Right cardiac atrium (tissue), 5 donors: ENCODE measurements at places on chromosomes 16 and 17. TPM values are rescaled to one million over a fixed set of nuclear protein-coding genes. Genes with fewer than 3 reads are reported as not detected.
A peak's percentile ranks its signal among the peaks of the same experiment; 100 is the strongest.

The CRYBA1 gene
- total RNA-seq: not detected

The UMOD gene
- not detected for total RNA-seq

The ITGA2B gene
- 9.7 TPM for total RNA-seq

The PRR11 gene
- 1.7 TPM for total RNA-seq

The MLX gene
- total RNA-seq: 63.8 TPM

The MIS12 gene
- total RNA-seq: 10.5 TPM

The IQCK gene
- 8.3 TPM for total RNA-seq

The EVPL gene
- total RNA-seq: 0.09 TPM

- no peak for DNase-seq
Observed at GRCh38 chr16:81618187-81618586, 160.9 kb upstream of the PLCG2 start.

- DNase-seq: no peak
Observed at GRCh38 chr16:75176926-75177325, 28.6 kb downstream of the ZFP1 start.

- no peak for DNase-seq
Observed at GRCh38 chr16:2614761-2615191, 67.5 kb upstream of the KCTD5 start.

- DNase-seq: no peak
Observed at GRCh38 chr17:60381958-60382357, 10.0 kb downstream of the USP32 start.

GRCh38 chr17:60604686-60605334 is 4.8 kb downstream of the PPM1D start:
- DNase-seq: peak; percentile 22

GRCh38 chr17:16178836-16179235 is 36.5 kb downstream of the NCOR1 start:
- no peak for DNase-seq

DNA sequence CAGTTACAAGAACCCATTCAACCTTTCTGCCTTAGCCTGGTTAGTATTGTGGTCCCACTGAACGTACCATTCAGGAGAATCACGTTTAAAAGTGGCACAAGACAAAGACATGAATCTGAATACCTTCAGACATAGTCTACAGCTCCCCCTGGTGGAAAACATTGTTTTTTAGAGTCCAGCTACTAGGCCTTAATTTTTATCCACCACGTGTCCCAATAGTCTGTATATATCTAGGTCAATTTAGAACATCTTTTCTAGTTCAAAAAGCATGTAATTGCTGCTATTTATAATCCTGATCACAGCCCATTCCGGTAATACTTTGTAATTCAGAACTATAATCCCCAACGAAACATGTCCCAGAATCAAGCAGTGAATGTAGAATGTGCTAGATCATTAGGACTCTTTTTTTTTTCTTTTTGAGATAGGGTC is 13.7 kb upstream of the GUCY2D start:
- DNase-seq: no peak

- peak; percentile 88 for DNase-seq
Observed at GRCh38 chr17:19398301-19399181, 11.6 kb upstream of the MFAP4 start.

- no peak for DNase-seq
Observed at GRCh38 chr17:66952031-66952524, 12.4 kb upstream of the CACNG4 start.

DNA sequence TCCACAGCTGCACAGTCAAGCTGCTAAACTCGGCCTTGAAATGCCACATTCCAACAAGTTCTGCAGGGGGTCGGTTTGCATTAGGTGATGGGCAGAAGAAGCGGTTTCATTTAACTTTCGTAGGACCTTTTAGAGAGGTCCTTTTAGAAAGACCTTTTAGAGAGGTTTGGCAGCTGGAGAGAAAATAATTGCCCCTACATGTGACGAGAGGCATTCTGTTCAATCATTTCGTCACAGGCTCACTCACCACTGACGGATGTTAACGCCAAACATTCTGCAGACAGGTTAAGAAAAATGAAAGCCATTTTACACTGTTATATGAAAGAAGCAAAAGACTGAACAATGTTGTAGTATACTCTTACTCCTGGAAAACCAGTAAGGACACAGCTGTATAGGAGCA is 76.5 kb upstream of the ZNF423 start:
- no peak for DNase-seq

DNA sequence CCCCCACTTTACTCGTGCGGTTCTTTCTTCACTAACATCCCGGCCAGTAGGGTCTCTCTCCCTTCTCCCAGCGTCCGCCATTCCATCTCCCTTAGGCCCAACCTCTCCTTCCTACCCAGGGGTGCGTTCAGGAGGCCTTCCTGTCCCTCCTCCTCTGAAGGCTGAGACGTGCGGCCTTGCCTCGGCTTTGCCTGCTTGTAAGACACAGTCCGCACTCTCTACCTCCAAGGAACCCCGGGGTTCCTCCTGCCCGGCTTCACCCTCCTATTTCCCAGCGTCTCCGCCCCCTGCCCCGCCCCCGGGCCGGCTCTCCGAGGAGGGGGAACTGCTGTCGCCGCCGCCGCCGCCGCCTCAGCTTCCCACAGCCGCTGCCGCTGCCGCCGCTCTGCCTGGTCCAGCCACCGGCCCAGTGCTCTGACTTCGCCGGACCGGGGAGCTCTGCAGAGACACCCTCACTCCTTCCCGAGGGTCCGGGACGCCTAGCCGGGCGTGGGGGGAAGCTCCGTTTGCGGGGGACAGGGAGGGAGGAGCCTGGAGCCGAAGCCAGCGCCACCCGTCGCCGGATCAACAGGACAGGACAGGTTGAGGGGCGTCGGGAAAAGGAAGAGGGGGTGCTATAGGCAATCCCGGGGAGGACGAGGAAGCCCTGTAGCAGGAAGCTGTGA is 1.2 kb upstream of the FGF11 start:
- peak; percentile 93 for DNase-seq

DNA sequence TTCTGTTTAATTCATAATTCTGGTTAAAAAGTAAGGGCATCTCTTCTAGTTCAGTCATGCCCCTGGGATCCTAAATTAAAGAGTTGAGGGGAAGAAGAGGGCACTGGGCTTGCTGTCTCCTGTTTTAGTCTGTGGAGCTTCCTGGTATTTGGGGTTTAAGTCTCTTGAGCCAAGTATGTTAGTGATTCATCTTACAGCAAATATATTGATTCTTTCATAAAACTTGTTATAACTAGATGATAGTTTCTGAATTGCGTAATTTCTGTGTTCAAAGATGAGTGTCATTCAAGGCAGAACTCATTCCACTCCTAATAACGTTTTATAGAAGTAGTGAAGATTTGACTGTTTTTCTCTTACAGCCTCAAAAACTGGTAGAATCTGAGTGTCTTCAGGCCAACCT is 1.7 kb downstream of the TXNDC17 start:
- DNase-seq: no peak

- no peak for DNase-seq
Observed at GRCh38 chr16:79089735-79090284, 510.7 kb downstream of the MAF start.

- peak; percentile 92 for DNase-seq
Observed at GRCh38 chr17:7851438-7852261, 3.2 kb upstream of the TMEM88 start.

DNA sequence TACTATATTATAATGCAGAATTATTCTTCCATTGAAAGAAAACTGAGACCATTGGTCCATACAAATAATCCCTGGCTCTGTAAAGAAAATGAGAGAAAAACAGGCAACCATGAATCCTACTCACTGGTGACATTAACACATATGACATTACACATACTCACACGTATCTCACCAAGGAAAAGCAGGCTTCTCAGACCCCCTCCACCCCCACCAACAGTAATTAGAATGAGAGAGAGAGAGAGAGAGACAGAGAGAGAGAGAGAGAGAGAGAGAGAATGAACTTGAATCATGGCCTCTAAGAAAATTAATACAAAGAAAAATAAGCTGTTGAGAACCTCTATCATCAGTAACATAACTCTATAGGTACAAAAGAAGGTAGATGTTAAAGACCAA is 132.0 kb downstream of the SNX11 start:
- DNase-seq: no peak

DNA sequence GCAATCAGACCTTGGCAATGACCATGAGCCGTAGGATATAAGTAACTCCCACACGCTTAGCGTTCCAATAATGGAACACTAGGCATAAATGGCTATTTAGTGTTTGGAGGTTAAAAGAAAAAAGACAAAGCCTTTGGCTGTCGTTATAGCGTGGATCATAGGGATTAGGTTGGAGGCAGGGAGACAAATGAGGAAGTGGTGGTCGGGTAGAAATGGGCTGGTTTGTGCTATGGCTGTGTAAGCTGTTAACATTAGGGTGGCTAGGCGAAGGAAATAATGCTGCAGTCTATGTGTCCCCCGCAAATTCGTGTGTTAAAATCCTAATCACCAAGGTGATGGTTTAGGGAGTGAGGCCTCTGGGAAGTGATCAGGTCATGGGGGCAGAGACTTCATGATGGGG is 120.4 kb upstream of the IRX6 start:
- no peak for DNase-seq

GRCh38 chr16:84397090-84397489 is 28.8 kb downstream of the ATP2C2 start:
- no peak for DNase-seq

DNA sequence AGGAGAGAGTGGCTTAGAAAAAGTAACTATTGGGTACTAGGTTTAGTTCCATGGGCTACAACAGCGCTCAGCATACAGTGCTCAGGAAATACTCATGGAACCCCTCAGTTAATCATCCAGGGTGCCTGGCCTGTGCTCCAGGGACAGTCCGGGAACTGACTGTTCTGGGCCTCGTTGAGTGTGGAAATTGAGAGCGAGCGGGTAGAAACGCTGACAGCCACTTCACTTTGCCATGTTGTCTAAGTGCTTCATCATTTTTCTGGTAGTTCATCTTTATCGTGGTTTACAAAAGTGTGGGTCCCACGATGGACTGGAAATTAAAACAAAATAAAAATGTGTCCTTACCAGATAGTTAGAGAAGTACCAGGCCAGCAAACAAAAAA is 31.6 kb upstream of the DNAH17 start:
- DNase-seq: no peak

GRCh38 chr16:75271441-75272096 is 20.1 kb upstream of the BCAR1 start:
- DNase-seq: no peak

GRCh38 chr17:28891201-28891600 is 6.3 kb downstream of the FLOT2 start:
- no peak for DNase-seq

DNA sequence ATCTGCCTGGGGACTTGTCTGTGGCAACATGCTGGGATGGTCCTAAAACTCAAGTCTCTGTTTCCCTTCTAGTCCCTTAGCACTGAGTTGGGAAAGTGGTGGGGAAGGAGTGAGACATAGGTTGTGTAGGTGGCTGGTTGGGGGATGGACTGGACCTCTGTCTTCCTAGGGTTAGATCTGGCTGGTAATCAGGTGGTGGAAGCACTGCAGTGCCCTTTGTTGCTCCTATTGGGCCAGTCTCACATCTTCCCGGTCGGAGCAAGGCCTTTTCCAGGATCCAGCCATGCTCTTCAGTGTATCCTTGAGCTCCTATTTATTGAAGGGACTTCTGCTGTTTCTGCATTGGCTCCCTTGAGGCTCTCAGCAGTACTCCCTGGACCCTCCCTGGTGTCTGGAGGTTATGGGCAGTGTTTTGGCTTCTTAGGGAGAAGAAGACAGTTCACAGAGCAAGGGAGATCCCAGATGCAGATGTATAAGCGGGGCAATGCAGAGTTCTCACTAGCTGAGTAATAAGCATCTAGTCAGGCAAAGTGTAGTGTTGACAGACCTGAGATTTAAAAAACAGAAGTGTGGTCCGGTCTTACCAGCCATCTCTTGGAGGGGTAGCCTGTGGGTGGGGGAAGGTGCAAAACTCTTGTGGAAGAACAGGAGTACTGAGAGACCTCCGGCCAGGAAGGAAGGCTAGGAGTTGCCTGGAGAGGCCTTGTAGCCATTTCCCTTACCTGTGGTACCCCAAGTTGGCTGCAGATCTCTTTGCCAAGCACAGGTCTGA is 1.3 kb upstream of the NUTF2 start:
- DNase-seq: no peak

DNA sequence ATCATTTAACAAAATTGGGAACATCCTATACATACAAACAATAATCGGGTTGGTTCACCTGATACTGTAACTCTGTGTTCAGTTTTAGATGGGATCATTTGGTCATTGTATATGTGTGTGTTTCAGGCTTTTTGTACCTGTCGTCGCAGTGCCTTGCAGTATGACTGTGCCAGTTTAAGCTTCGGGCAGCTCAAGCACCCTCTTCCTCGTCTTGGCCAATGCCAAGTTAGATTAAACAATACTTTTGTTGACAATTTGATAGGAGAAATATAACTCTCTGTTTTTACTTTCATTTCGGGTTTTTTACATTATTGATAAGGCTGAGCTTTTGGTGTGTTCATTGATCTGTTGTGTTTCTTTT is 37.0 kb upstream of the ARHGAP17 start:
- DNase-seq: no peak

DNA sequence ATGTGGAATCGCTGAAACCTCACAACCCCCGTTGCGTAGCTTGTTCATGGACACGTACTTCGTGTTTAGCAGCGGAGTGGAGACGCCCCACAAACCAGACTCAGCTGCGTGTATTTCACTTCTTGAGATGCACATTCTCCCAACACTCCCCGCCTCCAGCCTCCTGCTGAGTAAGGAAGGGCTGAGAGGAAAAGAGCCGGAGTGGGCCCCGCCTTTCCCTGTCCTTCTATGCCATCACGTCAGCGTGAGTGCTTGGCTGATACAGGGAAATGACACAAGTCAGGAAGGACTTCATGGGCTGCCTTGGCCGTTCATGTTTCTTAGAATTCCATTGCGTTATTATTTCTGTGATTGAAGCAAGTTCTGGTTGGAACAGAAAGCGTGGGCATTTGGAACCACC is 68.6 kb upstream of the CBX4 start:
- peak; percentile 32 for DNase-seq

GRCh38 chr16:51876934-51877333 is 670.0 kb downstream of the TOX3 start:
- DNase-seq: no peak

DNA sequence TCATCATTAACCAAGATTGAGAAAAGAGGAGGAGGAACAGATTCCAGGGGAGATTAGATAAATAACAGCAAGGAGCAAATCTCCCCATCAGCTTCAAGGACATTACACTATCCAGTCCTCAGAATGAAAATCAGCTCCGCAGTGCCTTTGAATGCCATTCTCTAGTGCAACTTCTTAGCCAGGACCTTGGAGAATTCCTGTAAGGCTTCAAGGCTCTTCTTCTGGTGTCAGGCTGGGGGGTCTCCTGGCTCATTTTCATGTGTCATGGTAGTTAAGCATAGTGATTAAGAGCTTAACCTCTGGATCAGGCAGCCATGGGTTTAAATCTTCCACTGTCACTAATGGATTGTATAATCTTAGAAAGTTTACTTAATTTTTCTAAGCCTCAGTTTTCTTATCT is 137.3 kb upstream of the CCL2 start:
- DNase-seq: no peak

GRCh38 chr17:72456075-72456474 is 335.3 kb downstream of the SOX9 start:
- no peak for DNase-seq

DNA sequence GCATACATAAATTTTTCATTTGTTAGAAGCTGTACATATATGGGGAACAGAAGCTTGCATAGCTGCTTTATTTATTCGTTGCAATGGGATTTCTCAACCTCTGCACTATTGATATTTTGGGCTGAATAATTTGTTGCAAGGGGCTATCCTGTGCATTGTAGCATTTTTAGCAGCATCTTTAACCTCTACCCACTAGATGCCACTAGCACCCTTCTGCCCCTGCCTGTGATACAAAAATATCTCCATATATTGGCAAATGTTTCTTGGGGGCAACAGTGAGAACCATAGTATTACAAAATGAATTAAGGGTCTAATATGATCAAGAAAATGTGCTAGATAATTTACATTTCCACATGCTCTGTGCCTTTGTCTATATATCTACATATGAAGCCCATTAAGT is 1401.0 kb downstream of the CDH11 start:
- DNase-seq: no peak

- DNase-seq: no peak
Observed at GRCh38 chr17:33936764-33937163, 318.3 kb upstream of the CCL2 start.
